Stimulated activated CD4-positive, alpha-beta T cell treated with anti-CD3 and anti-CD28 coated beads, Interleukin-15, amount 100 ng/mL, for 1 hour (primary cell): ENCODE measurements at places on chromosomes 7 and 10.

- DNase-seq = no peak
Measured at GRCh38 chr7:134029743-134030142, 97.4 kb upstream of the LRGUK start.

DNA sequence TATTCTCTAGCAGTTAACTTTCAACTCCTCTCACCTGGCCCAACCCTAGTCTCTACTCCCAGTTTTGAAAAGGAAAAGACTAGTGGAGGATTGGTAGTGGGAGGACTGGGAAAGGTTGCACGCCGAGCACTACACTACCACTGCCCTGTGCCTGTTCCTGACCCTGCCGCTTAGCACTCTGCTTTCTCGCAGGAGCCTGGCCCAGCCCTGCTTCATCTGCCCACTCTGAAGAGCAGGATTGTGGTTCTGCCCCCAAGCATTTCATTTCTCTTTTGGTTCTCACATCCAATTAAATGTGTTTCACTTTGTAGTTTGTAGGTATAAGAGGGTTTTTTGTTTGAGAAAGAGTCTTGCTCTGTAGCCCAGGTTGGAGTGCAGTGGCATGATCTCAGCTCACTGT, 31.5 kb upstream of the RBM20 start:
- DNase-seq = no peak

GRCh38 chr10:34838366-34838900, 23.3 kb upstream of the PARD3 start:
- no peak for DNase-seq

GRCh38 chr10:100374200-100374655, 27.2 kb downstream of the SCD start:
- DNase-seq = no peak

- no peak for DNase-seq
Measured at GRCh38 chr7:41579961-41580935, 122.6 kb downstream of the INHBA start.

DNA sequence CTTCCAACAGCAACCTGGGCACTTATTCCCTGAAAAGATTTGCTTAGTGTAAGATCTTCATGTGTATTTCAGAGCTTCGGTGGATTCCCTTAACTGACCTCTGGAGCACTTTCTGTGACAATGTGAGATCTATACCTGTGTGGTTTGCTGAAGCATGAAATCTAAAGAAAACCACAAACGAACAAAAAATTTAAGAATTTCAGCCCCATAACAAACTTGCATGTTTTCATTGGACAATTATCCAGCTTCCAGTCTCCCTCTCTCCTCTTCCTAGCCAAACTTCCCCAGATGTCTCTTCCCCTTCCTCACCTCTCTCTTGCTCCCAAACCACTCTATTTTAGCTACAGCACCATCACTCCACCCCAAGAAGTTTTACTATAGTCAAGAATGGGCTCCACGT, 279.9 kb upstream of the SORCS1 start:
- DNase-seq = no peak
